Activated CD4-positive, alpha-beta T cell treated with anti-CD3 and anti-CD28 coated beads, Interleukin-2, amount 10 ng/mL, durations not matched to agents 7 days and 5 days (primary cell): ENCODE measurements at places on chromosomes 4 and X. TPM values are rescaled to one million over a fixed set of nuclear protein-coding genes. Genes with fewer than 3 reads are reported as not detected.
A peak's percentile ranks its signal among the peaks of the same experiment; 100 is the strongest.

- no peak overlapping the region for H3K4me3 ChIP-seq
- H3K27me3 ChIP-seq: no peaks in the 10 kb centered on the region
- no peaks in the 10 kb centered on the region for H3K36me3 ChIP-seq
- DNase-seq: no peak
- no peak overlapping the region for H3K27ac ChIP-seq
- H3K4me1 ChIP-seq: no peaks in the 10 kb centered on the region
Measured at GRCh38 chr4:105951198-105951597, 55.9 kb downstream of the NPNT start.

DNA sequence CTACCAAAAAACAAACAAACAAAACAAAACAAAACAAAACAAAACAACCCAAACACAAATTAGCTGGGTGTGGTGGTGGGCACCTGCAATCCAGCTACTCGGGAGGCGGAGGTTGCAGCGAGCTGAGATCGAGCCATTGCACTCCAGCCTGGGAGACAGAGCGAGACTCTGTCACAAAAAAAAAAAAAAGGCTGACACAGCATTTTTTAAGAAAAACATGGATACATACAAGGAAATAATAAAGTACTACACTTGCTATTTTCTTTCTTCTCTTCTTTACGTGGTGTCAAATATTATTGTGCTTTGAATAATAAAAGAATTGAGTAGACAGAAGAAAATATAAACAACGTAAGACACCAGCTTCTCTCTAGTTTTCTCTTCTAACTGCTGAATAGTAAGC is 73.9 kb downstream of the TEX11 start:
- H3K4me1 ChIP-seq: no peaks in the 10 kb centered on the region
- DNase-seq: no peak
- peaks cover 5% of the 10 kb centered on the region for H3K27me3 ChIP-seq
- H3K27ac ChIP-seq: no peak overlapping the region
- H3K36me3 ChIP-seq: no peaks in the 10 kb centered on the region

- H3K27ac ChIP-seq: no peak overlapping the region
- H3K4me1 ChIP-seq: no peaks in the 10 kb centered on the region
- H3K4me3 ChIP-seq: no peak overlapping the region
- no peaks in the 10 kb centered on the region for H3K36me3 ChIP-seq
- H3K27me3 ChIP-seq: no peaks in the 10 kb centered on the region
Measured at GRCh38 chrX:26328608-26329319, 112.8 kb downstream of the MAGEB5 start.

DNA sequence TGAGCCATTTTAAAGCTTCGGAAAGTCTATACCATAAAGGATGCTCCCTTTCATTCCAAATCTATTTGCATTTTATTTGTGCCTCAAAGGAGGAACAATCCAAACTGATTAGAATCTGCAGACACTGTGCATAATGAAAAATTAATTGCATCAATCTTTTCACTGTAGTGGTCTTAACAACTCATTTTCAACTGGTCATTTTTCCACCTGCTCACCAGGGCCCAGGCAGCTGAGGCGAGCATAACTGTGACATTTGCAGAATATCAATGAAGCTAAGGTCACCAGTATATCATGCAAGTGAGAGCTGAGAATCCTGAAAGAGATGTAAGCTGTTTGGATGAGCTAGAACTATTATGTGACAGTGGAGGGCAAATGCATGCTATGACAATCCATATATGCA is 387.3 kb upstream of the TECRL start:
- H3K4me1 ChIP-seq: no peaks in the 10 kb centered on the region
- H3K27ac ChIP-seq: no peak overlapping the region
- no peak for DNase-seq
- H3K4me3 ChIP-seq: no peak overlapping the region
- H3K27me3 ChIP-seq: no peaks in the 10 kb centered on the region

GRCh38 chrX:1545776-1546408 is 8.9 kb upstream of the P2RY8 start:
- peaks cover 14% of the 10 kb centered on the region for H3K36me3 ChIP-seq
- no peaks in the 10 kb centered on the region for H3K27me3 ChIP-seq
- H3K27ac ChIP-seq: peak overlapping the region; percentile 69
- no peak overlapping the region for H3K4me3 ChIP-seq
- no peak for DNase-seq
- H3K4me1 ChIP-seq: peaks cover 14% of the 10 kb centered on the region

CFAP99 gene
- not detected for total RNA-seq

CFAP47 gene
- total RNA-seq: not detected
